ENCODE measurements at places on chromosomes 6 and 20.
A peak's percentile ranks its signal among the peaks of the same experiment; 100 is the strongest.

DNA sequence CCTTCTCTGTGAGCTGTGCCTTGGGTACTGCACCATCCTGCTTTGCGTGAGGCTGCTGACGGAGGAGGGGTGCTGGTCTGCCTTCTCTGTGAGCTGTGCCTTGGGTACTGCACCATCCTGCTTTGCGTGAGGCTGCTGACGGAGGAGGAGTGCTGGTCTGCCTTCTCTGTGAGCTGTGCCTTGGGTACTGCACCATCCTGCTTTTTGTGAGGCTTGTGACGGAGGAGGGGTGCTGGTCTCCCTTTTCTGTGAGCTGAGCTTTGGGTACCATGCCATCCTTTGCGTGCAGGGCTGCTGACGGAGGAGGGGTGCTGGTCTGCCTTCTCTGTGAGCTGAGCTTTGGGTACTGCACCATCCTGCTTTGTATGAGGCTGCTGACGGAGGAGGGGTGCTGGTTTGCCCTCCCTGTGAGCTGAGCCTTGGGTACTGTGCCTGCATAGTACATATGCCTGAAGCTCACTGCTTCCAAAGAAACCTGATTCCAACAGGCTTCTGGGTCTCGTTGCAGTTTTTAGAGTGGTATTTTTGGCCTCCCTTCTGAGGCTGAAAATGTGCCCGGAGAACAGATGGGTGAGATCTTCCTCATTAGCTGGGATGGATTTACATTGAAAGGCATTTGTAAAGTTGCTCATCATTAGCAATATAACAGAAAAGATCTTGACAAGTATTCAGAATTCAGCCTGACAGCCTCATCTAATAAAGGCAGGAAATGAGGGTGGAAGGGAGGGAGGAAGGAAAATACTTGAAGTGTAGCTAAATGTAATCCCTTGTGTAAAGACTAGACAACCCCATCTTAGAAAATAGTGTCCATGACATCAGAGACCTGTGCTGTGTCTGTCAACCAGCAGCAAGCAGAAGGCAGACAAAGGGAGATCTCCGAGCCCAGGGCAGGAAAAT lies 46.8 kb upstream of the UNC93A start:
- no peak for DNase-seq

- no peak for DNase-seq
Observed at GRCh38 chr20:62452475-62453095, 23.2 kb downstream of the GATA5 start.

- DNase-seq = no peak
Observed at GRCh38 chr6:47169785-47170616, 127.9 kb upstream of the ADGRF1 start.

DNA sequence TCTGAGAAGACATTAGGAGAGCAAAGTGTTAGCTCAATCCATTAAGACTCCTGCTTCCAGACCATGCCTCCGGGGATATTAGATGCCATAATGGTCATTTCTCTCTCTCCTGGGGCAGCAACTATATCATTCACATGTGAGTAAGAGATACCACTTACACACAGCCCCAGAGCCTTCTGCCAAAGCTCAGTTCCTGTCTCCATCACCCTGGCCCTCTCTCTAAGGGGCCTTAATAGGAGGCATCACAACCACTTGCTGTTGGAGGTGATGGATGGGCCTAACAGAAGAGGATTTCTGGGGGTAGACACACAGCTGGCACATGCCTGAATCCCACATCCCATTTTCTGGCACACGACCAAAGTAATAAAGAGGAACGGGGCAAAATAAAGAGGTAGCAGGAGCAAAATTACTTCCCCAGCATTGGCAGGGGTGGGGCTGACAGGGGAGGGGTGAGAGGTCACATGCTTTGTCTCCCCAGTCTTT lies 34.0 kb upstream of the VSTM2L start:
- DNase-seq = no peak

- DNase-seq = no peak
Observed at GRCh38 chr6:52022675-52023074, 64.7 kb downstream of the PKHD1 start.

- no peak for DNase-seq
Observed at GRCh38 chr20:20211988-20212518, 155.9 kb upstream of the INSM1 start.

GRCh38 chr6:121222656-121223055 lies 111.6 kb downstream of the TBC1D32 start:
- DNase-seq = no peak

DNA sequence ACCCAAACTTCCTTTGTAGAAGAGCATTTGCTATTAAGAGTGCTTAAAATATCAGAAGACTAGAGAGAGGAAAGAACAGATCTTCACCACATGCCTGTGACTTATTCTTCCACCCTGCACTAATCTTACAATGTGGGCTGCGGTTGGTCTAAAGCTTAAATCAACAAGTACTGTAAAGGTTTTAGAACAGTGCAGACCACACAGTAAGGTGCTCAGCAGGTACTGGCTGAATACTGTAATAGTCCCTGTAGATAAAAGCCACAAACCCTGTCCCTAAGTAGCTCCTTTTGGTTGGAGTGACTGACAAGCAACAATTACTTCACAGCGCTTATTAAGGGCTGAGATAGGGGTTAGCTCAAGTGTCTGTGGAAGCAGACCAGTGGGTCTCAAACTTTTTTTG lies 972 bp upstream of the PHF3 start:
- DNase-seq = no peak

DNA sequence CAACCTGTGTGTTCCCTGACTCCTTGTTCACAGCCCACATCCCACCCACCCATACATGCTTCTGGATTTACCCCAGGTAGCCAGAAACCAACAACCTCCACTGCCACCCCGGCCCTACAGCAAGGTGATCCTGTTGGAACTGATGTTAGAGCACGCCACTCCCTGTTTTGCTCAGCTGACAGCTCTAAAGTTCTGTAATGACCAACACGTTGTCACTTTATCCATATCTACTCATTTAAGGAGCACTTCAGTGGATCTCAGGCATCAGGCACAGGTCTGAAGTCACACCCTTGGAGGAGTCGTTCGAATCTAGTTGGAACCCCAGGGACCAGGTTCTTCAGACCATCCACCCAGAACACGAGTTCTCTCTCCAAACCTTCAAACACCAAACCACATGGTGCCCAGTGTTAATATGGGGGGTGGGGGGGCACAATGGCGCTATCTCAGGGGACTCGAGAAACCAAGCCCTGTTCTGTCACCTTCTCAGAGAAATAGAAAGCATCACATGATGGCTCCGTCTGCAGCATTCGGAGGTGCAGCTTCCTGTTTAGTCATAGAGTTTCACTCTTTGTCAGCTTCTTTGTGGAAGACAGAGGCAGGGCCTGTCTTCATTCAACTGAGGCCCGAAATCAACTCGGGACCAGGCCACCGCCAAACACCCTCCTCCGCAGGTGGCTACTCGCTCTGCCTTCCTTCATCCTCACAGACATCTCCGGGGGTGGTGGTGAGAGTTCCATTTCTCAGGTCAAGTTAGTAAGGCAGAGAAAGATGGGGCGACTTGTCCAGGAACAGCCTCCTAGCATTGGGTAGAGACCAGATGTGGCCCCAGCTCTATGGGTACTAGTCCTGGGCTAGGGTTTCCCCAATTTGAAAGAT lies 142.2 kb downstream of the NFATC2 start:
- peak; percentile 52 for DNase-seq

DNA sequence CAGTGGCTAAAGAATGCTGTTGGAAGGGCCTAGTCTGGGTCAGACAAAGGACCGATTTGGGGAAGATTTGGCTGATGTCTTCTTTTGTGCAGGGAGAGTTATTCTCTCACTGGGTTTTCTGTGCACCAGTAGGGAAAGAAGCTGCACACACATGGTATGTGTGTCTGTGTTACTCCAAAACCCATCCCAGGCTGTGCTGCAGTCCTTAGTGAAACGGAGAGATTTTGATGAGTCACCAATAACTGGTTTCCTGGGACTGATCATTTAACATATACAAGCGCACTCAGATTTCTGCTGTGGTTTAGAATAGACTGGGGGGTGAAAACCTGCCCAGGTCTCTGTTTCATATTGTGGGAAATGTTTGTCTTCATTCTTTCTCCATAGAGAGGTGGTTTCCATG lies 1049.8 kb downstream of the KIF16B start:
- DNase-seq = no peak

DNA sequence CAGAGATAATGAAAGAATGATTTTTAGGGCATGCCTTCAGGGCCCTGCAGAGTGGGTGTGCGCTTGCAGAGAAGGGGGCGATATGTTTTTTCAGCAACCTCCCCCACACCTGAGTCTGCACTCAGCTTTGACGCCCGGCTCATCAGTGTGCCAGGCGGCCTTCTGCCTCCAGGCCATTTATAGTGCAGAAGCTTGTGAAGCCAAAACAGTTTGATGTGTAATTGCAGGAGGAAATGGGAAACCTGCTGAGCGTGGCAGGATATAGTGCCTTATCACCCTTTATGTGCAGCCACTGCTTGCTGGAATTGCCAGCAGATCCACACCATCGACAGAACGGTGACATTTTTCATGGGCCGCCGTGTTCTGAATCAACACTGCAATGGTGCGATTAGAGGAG lies 178.2 kb downstream of the CDH4 start:
- no peak for DNase-seq

DNA sequence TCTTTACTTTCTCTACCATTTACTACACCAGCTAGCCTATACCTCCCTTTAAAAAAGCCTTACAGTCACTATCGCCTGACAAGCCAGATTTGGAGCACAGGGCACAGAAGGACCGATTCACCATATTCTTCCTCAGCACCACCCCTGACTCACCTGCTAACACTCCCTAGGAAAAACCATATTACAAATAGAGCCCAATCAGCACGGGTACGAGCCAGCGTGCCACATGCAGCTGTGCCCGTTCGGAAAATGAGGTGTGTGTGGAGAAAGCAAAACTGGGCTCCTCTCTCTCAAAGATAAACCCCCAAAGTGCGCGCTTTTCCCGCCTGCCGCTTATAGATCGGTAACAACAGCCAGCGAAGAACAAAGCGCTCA lies 1.2 kb downstream of the SYNCRIP start:
- peak; percentile 2 for DNase-seq

DNA sequence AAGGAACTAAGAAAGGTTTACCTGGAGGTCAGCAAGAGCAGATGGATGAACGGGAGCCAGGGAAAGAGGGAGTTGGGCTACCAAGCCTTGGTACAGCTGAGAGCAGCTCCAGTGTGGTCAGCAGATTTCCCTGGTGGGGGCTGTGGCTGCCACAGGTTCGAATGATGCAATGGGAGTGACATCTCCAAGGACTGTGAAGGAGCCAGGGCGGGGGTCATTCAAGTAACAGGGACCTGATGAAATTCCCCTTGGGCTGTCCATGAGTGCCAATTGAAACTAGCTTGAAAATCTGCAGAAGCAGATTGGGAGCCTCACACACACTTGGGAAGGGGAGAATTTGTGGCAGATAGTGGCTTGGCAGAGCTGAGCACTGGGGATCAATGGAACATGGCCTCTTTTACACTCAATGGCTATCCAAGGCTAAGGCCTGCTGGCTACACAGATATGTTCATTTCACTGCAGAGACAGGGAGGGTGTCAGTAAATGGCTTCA lies 247.0 kb upstream of the ECI2 start:
- no peak for DNase-seq

GRCh38 chr20:63606686-63607085 lies 20.2 kb downstream of the GMEB2 start:
- no peak for DNase-seq

All from stimulated activated CD4-positive, alpha-beta T cell treated with anti-CD3 and anti-CD28 coated beads, TNF-alpha, amount 100 ng/mL, for 4 hours (primary cell).